Ascending aorta (tissue), 2 donors: ENCODE measurements at places on chromosomes 1 and 21. TPM values are rescaled to one million over a fixed set of nuclear protein-coding genes. Genes with fewer than 3 reads are reported as not detected.

GRCh38 chr1:15176120-15176519 is 22.6 kb downstream of the TMEM51 start:
- no peak for DNase-seq

GRCh38 chr1:244674446-244674845 is 21.5 kb downstream of the DESI2 start:
- DNase-seq = no peak

DNA sequence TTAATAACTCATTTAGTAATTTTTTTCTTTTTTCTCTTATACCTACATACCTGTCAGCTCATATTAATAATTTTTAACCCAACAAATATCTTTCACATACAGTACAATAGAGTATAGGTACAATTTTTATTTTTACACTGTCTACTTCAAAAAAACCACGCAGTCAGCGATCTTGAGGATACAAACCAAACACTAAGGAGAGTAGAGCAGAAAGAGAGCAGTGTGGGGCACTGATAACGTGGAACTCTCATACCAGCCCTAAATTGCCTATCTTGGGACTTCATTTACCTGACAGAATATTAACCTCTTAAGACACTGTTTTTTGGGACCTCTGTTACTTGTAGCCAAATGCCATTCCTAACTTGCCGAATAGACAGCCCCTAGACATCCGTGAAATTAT is 5.5 kb downstream of the TRMT1L start:
- DNase-seq = no peak

The C1orf185 gene
- total RNA-seq = not detected

DNA sequence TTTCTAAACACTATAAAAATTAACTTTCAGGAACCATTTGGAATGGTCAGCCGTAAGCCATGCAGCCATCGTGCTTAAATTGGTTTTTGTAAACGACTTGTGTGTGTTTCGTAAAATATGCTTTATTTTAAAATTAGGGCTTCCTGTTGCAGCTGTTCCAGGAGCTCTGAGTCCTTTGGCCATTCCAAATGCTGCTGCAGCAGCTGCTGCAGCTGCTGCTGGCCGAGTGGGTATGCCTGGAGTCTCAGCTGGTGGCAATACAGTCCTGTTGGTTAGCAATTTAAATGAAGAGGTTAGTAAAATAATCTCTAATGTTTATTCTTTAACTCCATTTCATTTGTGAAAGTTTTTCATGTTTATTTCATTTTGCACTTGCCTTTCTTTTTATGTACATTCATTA is 83.1 kb downstream of the PTBP2 start:
- DNase-seq = no peak

The MTF2 gene
- 2.3 TPM for total RNA-seq

DNA sequence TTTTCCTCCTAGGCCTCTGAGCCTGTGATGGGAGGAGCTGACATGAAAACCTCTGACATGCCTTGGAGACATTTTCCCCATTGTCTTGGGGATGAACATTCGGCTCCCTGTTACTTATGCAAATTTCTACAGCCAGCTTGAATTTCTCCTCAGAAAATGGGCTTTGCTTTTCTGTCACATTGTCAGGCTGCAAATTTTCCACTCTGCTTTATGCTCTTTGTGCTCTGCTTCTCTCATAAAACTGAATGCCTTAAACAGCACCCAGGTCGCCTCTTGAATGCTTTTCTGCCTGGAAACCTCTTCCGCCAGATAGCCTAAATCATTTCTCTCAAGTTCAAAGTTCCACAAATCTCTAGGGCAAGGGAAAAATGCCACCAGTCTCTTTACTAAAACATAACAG is 46.7 kb upstream of the TENT5C start:
- DNase-seq = no peak

GRCh38 chr1:182802006-182802803 is 12.6 kb downstream of the NPL start:
- no peak for DNase-seq

The ID3 gene
- 1,094 TPM for total RNA-seq

- DNase-seq = no peak
These were observed 1.5 kb downstream of the GCLM start for GRCh38 chr1:93907718-93908117.

DNA sequence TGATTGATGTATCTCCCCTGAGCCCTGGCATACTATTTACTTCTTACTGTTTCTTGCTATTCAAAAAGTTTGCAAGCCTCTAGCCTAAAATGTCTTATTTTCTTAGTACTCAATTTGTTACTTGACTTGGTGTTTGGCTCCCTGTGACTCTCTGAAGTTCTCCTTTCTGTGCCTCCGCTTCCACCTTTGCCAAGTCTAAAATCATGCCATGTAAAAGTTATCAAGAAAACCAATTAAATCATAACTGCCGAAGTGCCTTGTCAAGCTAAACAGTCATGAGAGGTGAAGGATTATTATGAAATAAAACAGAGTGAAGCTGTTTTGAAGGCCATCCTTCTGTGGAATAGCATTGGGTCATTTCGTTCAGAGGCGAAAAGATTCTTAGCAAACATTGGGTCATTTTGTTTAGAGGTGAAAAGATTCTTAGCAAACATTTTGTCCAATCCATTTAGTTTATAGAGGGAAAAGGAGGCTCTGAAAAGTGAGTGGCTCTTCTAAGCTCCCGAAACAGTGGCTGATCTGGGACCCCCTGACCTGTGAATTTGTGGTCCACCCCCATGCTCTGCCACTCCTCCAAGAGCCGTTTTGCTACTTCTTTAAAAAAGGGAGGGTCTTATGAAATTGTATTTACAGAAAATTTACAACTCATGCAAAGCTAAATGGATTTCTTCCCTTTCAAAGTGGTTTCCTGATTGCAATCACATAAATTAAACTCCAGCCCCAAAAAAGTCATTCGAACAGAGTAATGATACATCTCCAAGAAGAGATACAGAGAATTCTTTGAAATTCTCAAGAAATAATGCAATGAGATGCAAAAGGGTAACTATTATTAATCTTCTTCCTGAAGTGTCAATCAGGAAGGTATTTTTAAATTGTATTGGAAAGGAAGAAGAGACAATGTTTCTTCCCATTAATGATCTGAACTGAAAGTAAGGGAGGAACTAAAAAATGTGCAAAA is 141.4 kb downstream of the RUNX1 start:
- DNase-seq = no peak

DNA sequence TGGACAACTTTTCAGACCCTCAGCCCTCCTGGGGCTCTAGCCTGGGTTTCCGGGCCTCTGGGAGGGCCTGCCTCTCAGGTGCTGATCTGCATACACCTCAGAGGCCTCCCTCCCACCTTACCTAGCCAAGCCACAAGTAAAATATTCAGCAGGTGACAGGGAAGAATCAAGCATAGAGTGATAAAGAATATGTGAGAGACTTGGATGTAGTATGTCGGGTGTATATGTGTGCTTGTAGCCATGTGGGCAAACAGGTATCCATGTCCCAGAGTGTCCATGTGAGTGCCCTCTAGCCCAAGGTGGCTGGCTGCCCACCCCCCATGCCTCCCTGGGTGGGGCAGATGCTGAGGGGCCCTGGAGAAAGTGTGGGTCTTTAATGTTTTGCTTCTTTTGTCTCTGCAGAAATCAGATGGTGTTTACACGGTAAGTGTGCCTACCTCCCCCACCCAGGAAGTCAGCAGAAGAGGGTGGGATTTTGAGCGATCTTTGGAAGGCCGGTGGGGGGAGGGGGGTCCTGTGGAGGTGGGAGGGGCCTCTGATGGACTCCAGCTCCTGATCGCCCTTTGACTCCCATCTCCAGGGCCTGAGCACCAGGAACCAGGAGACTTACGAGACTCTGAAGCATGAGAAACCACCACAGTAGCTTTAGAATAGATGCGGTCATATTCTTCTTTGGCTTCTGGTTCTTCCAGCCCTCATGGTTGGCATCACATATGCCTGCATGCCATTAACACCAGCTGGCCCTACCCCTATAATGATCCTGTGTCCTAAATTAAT is 3.4 kb downstream of the FCER1G start:
- no peak for DNase-seq

The TARBP1 gene
- 19.2 TPM for total RNA-seq

GRCh38 chr1:13593511-13594131 is 10.0 kb downstream of the PDPN start:
- no peak for DNase-seq

- DNase-seq = no peak
These were observed 119.9 kb downstream of the ACBD6 start for GRCh38 chr1:180382326-180383115.
